ENCODE measurements at places on chromosomes 12 and 14.

GRCh38 chr12:1857821-1858220, 37.5 kb downstream of the LRTM2 start:
- DNase-seq, result no peak

GRCh38 chr14:65703521-65703920, 291.0 kb downstream of the FUT8 start:
- DNase-seq, result no peak

- no peak for DNase-seq
These were observed 2.4 kb downstream of the WASHC3 start for GRCh38 chr12:102059343-102059742.

- DNase-seq, result no peak
These were observed 332.5 kb downstream of the CEP128 start for GRCh38 chr14:80609055-80609454.

DNA sequence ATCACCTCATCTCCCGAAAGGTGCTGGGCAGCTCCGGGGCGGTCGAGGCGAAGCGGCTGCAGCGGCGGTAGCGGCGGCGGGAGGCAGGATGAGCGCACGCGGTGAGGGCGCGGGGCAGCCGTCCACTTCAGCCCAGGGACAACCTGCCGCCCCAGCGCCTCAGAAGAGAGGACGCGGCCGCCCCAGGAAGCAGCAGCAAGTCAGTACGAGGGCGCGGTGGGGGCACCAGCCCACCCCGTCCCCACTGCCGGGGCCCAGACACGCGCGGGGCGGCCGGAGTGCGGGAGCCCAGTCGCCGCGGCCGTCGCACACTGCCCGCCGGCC, 862 bp downstream of the HMGA2 start:
- DNase-seq, result no peak

GRCh38 chr12:113818283-113818682, 147.8 kb downstream of the RBM19 start:
- peak; percentile 15 for DNase-seq

DNA sequence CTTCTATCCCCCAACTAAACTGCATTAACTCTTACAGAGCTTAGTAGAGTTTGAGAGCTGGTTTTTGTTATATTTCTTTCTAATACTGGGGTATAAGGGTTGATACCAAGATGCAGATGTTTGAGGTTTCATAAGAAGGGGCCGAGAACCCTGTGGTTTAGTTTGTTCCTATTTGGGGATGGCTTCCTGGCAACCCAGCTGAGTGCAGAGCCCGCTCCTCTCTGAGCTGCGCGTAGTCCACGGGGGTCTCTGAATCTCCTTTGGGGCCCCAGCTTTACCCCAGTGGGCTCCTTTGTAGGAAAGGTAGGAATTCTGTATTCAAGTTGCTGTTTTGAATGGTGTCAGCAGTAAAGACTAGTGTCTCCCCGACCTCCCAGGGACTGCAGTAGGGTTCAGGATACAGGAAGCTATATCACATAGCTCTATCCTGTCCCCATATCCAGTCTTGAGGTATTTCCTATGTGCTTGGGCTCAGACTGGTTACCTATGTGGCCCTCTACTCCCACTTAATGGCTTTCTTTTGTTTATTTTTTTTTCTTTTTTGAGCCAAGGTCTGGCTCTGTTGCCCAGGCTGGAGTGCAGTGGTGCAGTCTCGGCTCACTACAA, 25.4 kb downstream of the PLXNC1 start:
- DNase-seq, result no peak

DNA sequence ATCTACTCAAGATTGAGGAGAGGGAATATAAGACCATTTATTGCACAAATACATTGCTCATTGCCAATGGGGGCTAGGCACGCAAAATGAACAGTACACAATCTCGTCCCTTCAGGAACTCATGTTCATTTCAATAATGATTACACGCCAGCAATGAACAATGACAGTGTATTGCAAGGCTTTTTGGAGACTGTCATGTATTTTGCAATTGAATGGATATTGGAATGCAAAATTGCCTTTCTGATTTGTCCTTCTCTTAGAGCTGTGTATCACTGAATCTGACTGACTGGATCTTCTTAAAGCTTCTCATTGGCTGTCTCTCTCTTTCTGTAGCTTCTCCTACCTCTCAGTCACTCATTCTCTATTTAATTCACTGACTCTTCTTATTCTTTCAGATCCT, 400.2 kb upstream of the DCN start:
- no peak for DNase-seq

DNA sequence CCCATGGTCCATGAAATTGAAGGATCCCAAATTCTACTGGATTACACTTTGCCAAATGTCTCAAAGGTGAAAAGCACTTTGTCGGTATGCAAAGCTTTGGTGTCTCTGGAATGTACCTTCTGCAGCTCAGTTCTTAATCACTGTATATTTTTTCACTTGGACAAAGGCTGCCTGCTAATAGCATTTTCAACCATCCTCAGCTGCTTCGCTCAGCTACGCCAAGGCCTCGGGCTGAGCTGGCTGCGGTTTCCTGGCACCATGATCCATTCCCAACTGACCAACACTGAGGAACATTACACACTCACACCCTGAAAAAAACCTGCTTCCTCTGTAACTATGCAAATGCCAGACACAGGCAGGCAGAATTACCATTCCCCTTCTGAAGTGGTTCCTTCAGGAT, 335.2 kb downstream of the DPF3 start:
- no peak for DNase-seq

- DNase-seq, result peak; percentile 82
These were observed 86.7 kb downstream of the NCOR2 start for GRCh38 chr12:124480469-124481256.

DNA sequence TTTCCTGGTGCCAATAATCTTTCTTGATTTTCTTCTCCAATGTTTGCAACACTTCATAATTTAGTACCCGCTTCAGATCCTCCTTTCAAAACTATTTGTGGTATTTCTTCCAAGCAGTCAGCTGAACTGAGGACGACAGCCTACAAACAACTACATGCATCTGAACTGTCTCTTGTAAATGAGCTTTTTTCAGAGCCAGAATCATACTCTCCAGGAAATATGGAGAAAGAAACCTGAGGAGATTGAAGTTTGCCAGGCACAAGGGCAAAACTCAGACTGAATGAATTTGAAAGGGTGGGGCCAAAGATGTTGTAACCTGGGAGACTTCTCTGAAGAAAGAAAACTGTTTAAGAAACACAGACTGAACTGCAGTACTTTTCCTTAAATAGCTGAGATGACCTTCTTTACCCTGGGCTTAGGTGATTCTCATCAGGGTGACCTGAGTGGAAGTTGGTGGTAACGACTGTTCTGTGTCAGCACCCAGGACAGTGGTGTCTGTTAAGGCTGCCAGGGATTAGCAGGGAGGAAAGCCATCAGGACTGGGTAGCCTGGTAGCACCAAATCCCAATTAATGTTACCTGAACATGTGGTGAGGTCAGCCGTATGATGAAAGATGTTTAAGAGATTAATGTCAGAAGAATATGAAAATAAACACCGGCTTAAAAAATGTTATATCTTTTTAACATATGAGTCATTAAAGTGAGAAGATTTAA, 95.0 kb downstream of the TGFB3 start:
- DNase-seq, result no peak

DNA sequence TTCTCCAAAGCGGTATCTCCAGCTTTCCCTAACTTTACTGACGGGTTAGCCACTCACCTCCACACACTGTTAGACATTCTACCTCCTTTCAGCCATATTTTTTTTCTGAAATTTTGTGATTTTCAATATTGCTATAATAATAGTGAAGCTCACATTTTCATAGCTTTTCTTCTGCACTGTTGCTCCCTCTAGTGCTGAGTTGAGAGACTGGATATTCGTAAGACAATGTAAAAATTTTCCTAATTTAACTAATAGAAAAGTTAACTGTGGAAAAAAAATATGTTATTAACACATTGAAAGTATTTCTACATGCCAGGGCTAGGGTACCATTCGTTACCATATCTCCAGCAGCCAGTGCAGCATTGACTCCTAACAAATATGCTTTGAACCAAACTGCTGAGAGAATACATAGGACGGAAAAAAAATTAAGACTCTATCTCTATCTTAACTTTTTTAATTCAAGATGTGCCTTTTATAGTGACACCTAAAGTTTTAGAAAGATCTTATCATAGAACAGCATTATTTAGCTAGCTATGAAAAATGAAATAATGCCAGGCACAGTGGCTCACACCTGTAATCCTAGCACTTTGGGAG, 48.7 kb upstream of the ABCC9 start:
- DNase-seq, result no peak

- DNase-seq, result no peak
These were observed 81.9 kb upstream of the ANO2 start for GRCh38 chr12:6026998-6027397.

Data from NCI-H524 treated with DMSO at 0.1 percent for 48 hours (cell line).